ENCODE measurements at places on chromosomes 13 and 19.
A peak's percentile ranks its signal among the peaks of the same experiment; 100 is the strongest.

GRCh38 chr19:17323300-17323963 is 11.2 kb downstream of the ANO8 start:
- no peak for DNase-seq

DNA sequence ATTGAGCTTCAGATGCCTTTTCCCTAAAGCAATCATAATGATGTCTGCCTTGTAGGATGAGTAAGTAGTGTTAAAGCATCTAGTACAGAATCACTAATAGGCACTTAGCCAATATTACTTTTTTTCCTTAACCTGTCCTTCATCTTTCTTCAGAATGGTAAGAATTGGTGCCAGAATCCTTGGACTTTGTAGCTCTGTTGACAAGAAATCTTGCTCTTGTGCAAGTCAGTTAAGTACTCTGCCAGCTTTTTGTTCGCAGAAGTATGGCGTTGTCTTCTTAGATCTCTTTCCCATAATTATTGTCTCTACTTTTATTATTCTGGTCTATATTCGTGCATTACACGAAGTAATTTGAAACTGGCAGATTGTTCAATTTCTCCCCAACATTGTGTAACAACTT is 554.5 kb downstream of the PCDH9 start:
- DNase-seq = no peak

DNA sequence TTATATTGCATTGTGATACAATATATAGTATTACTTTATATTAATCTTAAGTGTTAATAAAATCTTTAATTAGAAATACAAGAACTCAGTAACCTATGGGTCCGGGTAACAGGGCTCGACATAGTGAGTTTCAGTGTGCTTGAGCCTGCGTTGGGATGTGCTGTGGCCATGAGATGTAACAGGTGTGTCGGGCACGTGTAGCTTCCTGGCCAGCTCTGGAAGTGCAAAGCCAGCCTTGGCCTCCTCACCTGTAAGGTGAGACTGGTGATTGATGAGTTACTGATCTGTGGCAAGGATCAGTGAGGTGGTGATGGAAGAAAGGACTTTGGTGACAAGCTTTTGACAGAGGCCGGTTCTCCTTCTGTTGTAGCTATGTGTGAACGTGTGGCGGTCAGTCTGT is 19.2 kb downstream of the ATP4B start:
- DNase-seq = no peak

DNA sequence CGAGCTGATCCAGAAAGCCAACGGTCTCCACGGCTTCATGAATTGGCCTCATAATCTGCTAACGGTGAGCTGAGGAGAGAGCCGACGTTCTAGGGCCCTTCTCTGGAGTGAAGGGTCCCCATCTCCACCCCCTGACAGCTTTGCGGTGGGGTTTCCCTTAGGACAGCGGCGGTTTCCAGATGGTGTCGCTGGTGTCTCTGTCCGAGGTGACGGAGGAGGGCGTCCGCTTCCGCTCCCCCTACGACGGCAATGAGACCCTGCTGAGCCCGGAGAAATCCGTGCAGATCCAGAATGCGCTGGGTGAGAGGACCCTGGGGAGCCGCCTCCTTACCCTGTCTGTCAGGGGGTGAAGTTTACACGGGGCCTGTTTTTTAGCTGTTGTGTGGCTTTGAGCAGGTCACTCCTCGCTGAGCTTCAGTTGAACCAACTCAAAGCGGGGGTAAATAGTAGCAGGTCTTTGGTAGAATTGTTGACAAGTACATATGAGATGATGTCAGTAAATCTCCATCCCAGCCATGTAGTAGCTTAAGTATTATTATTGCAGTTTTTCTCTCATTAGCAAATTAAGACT is 801 bp downstream of the QTRT1 start:
- peak; percentile 16 for DNase-seq

GRCh38 chr19:48196933-48197665 is 26.6 kb downstream of the ZSWIM9 start:
- no peak for DNase-seq

- DNase-seq = no peak
These were observed 697.8 kb downstream of the DACH1 start for GRCh38 chr13:71169180-71169579.

GRCh38 chr19:31338069-31338776 is 11.0 kb downstream of the TSHZ3 start:
- DNase-seq = peak; percentile 66

- DNase-seq = no peak
These were observed 73.6 kb upstream of the ATP12A start for GRCh38 chr13:24606486-24607170.

GRCh38 chr19:53308339-53308811 is 25.2 kb upstream of the ZNF845 start:
- DNase-seq = no peak

DNA sequence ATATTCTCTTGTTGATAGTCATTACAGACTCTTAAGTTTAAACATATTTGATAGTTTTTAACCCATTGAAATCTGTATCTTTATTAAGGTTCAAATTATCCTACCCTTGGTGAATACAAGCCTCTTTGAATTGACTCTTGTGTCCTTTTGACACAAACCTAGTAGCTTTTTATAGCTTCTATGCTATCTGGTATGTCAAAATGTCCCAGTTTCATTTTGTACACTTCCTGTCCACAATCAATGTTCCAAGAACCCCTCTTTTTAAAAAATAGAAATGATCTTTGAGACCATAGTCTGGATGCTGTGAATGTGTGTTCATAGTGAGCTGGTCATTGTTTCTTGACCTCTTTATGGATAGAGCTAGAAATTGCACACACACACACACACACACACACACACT is 39.2 kb upstream of the FGF14 start:
- no peak for DNase-seq

DNA sequence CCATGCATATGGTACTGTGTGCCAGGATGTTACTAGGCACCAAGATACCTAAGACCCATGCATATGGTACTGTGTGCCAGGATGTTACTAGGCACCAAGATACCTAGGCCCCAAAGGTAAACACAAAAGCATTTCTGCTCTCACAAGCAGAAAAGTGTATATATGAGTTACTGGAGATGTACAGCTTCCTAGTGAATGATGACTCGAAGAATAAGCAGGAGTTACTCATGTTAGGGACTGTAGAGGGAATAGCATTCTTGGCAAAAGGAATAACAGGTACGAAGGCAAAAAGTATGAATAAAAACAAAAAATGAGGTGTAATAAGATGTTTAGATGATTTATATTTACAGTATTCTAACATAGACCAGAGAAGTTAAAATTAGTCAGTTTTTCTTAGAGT is 383.7 kb downstream of the DIAPH3 start:
- no peak for DNase-seq

DNA sequence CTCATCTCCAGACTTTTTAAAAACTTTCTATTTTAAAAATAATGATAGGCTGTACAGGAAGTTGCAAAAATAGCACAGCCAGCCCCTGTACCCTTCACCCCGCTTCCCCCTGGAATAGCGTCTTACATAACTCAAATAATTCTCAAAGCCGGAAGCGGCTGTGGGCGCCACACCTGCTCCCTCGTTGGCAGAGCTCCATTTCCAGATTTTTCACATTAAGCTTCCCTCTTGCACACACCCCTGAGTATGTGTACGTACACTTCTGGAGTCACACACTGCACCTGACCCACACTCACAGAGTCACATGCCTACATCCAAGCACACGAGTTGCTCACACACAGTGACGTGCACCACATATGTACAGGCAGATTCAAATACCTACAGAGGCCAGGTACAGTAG is 24.9 kb upstream of the DPP9 start:
- no peak for DNase-seq

Measured in CD8-positive, alpha-beta T cell (primary cell).